Left renal cortex interstitium (tissue), 4 donors: ENCODE measurements at places on chromosomes 13 and 19. TPM values are rescaled to one million over a fixed set of nuclear protein-coding genes. Genes with fewer than 3 reads are reported as not detected.

Gene ZNF729
- polyA plus RNA-seq, result 1.7 TPM

Gene DACT3
- 30.2 TPM for polyA plus RNA-seq

Gene OR7C1
- 0.06 TPM for polyA plus RNA-seq

Gene ANGPTL8
- polyA plus RNA-seq, result 0.52 TPM

Gene TTC9B
- 0.47 TPM for polyA plus RNA-seq

Gene EFNB2
- 121 TPM for polyA plus RNA-seq

Gene UBE2L5
- 0.44 TPM for polyA plus RNA-seq

Gene C19orf73
- 1.1 TPM for polyA plus RNA-seq

Gene SLITRK6
- polyA plus RNA-seq, result 17.7 TPM

Gene NPAS1
- polyA plus RNA-seq, result 2.3 TPM

Gene CPT1C
- polyA plus RNA-seq, result 13.1 TPM

Gene MATK
- polyA plus RNA-seq, result 1.9 TPM

Gene CBARP
- 1.1 TPM for polyA plus RNA-seq

Gene S1PR5
- 1.7 TPM for polyA plus RNA-seq
